Large intestine (tissue), 12 donors: ENCODE measurements at places on chromosomes 7 and 10. TPM values are rescaled to one million over a fixed set of nuclear protein-coding genes. Genes with fewer than 3 reads are reported as not detected.

ADARB2 gene
- 0.52 TPM for polyA plus RNA-seq

COL28A1 gene
- 4.0 TPM for polyA plus RNA-seq

- DNase-seq, result no peak
Observed at GRCh38 chr10:29245476-29245875, 43.4 kb upstream of the LYZL1 start.

GRCh38 chr7:79968894-79969293, 165.7 kb upstream of the GNAI1 start:
- DNase-seq, result no peak
